ENCODE measurements at places on chromosomes 5 and 9.

DNA sequence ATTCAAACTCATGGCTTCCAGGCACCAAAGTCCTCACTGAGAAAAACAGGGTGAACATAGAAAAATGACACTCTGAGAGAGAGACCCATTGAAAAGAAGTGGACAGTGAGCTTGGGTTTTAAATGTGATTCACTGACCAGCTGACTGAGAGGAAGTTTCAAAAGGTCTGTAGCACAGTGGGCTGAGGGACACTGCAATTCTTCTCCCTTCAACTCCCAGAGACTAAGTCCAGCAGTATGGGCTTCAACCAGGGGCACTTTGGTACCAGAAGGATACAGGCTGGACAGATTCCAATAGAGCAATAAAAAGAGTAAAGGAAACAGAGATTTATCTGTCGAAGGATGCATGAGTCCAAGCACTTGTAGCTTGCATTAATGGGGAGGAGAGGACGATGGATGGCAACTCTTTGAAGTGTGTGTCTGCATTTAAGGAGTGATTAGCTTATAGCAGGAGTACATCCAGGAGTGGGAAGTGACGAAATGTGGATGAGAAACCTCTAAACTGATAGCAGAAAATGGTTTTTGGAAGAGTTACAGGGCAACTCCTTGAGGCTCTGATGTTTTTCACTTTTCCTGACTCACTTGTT lies 117.0 kb upstream of the ANKRD55 start:
- DNase-seq: no peak

GRCh38 chr9:18935541-18935940 lies 97.5 kb downstream of the SAXO1 start:
- no peak for DNase-seq

GRCh38 chr9:69822116-69822750 lies 1.6 kb downstream of the CFAP95 start:
- no peak for DNase-seq

GRCh38 chr9:23926368-23926767 lies 100.3 kb upstream of the ELAVL2 start:
- no peak for DNase-seq

GRCh38 chr9:133374612-133375115 lies 1.2 kb downstream of the SURF4 start:
- no peak for DNase-seq

DNA sequence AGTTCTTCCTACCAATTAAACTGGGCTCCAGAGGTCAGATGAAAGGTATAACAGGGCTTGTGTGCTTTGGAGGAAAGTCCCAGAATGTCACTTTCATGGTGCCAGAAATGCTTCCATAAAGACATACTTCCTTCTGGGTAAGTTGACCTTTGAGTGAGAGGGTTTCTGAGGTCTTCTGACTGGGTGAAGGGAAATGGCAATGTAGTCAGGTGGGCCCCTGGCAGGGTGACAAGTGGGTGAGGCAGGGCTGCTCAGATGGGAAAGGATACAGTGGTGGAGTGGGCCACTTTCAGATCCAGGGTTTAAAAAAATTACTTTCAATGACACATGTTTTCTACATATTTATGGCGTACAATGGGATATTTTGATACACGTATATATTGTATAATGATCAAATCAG lies 136.5 kb upstream of the PITX1 start:
- no peak for DNase-seq

GRCh38 chr5:67530609-67531255 lies 334.1 kb upstream of the CD180 start:
- DNase-seq: no peak

DNA sequence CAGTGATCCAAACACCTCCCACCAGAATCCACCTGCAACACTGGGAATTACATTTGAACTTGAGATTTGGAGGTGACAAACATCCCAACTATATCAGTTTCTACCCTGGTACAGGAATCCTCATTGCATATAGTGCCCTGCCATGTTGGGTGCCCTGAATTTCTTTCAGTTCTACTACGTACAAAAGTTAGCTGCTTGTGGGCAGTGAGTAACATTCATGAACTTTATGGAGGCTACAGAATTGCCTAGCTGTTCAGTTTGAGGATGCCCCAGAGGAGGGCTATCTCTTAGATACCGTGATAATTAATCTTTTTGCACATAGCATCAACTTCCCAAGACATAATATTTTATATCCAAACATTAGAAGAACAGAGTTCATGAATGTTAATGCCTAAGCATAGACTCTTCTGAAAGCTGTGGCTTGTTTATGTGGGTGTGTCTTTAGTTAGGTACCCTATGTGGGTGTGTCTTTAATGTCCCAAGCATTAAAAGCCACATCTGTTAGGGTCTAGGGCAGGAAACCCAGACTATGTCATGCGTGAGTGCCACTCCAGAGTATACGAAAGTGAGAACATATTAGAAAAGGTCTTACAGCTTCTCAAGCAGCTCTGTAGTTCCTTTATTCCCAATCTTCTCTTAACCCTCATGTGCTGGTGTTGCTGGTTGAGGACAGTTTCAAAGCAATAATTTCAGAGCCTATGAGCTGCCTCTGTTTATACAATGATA lies 47.0 kb upstream of the CHD1 start:
- no peak for DNase-seq

GRCh38 chr5:172855597-172856292 lies 21.7 kb downstream of the ERGIC1 start:
- DNase-seq: no peak

DNA sequence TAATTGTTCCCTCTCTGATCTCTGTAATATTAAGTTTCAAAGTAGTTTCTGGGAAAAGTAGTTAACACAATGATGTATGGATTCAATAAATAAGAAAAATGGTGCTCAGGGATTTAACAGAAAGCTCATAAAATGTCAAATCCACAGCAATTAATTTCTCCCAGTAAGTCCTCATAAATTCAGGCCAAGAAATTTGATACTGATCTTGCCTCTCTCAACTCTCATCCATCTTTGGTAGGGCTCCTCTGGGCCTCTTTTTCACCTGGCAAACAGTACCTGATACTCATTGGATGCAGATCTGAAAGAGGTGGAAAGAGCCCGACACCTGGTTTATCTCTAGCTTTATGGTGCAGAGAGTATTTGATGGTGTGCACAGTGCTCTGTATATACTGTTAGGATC lies 106.1 kb downstream of the STK32A start:
- no peak for DNase-seq

DNA sequence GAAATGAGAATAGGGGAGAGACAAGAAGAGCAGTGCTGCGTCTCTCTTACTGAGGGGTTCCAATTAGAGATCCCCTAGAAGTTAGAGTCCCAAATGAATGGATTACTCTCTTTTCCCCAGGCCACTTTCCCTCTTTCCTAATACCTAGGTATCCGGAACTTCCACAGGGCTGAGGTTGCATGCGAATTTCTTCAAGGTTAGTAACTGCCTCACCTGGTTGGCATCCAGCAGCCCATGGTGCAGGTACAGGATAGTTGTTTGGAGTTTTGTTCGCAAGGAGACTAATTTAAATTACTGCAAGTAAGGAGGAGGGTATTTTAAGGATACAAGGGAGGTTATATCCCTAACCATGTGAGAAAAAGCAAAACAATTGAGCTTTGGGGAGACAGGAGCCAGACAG lies 52.4 kb upstream of the JAK2 start:
- DNase-seq: no peak

GRCh38 chr9:121651008-121651294 lies 483 bp upstream of the DAB2IP start:
- DNase-seq: no peak

GRCh38 chr5:72749362-72749997 lies 67.0 kb upstream of the TNPO1 start:
- DNase-seq: no peak

GRCh38 chr5:59648949-59649921 lies 244.3 kb downstream of the PDE4D start:
- no peak for DNase-seq

DNA sequence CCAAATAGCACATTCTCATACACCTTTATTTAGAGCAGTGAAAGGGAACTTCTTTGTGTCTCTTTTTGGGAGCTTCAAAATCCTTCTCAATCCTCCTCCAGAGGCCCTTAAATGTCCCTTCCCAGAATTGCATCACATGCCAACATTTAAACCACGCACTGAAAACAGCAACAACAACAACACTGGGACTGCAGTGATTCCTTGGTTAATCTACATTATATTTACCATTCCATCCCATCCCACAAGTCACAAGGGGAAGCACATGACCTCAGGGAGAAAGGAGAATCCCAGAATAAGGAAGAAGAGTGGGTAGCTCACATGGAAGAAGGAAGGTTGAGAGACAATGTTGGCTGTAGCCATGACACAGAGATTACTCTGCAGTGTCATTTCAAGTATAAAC lies 41.1 kb downstream of the ELOVL7 start:
- no peak for DNase-seq

- DNase-seq: no peak
These were observed 174.0 kb downstream of the HMHB1 start for GRCh38 chr5:143985832-143986515.

DNA sequence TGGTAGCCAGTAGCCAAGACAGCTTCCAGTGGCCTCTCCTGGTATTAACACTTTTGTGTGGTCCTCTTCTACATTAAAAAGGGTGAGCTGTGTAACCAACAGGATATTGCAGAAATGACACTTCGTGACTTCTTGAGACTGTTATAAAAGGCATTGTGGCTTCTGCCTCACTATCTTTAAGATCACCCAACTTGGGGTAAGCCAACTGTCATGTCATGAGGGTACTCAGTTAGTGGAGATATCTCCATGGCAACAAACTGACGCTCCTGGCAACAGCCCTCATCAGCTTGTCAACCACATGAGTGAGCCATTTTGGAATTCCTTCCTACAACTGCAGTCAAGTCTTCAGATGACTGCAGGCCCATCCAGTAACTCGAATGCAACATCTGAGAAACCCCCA lies 121.7 kb downstream of the DEPDC1B start:
- DNase-seq: no peak

DNA sequence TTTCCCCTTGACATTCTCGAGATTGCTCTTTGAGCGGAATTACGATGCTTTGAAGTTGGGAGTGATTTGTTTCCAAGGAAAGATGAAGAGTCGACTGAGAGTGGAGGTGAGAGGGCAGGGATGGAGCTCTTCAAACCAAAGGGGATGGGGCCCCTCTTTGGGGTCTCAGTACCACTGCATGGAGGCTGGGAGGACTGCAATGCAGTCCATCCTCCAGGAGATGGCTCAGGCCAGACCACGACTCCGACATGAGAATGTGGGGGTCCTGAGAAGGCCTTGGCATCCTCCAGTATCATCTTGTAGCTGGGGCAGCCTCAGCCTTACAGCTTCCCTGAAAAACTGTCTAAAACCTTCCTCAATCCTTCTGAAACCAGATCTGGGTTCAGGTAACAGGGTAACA lies 51.1 kb upstream of the CDKN2AIPNL start:
- DNase-seq: no peak

GRCh38 chr9:84375954-84376353 lies 35.4 kb upstream of the SLC28A3 start:
- DNase-seq: no peak

DNA sequence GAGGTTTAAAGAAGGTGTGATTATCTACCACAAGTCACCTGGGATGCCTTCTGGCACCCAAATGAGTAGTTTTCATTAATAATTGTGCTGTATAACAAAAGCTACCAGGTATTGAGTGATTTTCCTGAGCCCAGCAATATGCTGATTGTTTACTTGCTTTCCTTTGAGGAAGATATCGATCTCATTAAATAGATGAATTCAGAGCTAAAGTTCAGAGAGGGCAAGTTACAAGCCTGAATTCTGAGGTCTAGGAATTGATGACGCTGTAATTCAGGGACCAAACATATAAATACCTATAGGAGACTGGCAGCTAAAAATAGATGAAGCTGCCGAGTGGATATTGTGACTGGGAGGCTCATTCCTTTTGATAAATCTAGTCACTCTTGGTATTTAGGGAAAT lies 1.1 kb downstream of the ERCC6L2 start:
- no peak for DNase-seq

GRCh38 chr5:79069488-79070349 lies at the start of the genes BHMT2 and DMGDH:
Gene BHMT2 (plus strand): TSS chr5:79069767. CDS start chr5:79069783, 16 bp downstream.
Gene DMGDH (minus strand): TSS chr5:79069674. CDS start chr5:79069620, 54 bp downstream.
- peak; percentile 13 for DNase-seq

- no peak for DNase-seq
These were observed 140.3 kb upstream of the IRX2 start for GRCh38 chr5:2891781-2892180.

Data from activated naive CD8-positive, alpha-beta T cell treated with anti-CD3 and anti-CD28 coated beads, Interleukin-2, amount 50 U/mL, for 24 hours (primary cell).